ENCODE measurements at places on chromosomes 12 and 14. TPM values are rescaled to one million over a fixed set of nuclear protein-coding genes. Genes with fewer than 3 reads are reported as not detected.

GRCh38 chr12:2453761-2454090 lies 341.0 kb upstream of the FKBP4 start:
- no peak overlapping the region for H3K4me3 ChIP-seq
- no peak for DNase-seq
- H3K36me3 ChIP-seq: no peaks in the 10 kb centered on the region
- H3K4me1 ChIP-seq: no peaks in the 10 kb centered on the region

TC2N gene
- total RNA-seq: 9.5 TPM

DNA sequence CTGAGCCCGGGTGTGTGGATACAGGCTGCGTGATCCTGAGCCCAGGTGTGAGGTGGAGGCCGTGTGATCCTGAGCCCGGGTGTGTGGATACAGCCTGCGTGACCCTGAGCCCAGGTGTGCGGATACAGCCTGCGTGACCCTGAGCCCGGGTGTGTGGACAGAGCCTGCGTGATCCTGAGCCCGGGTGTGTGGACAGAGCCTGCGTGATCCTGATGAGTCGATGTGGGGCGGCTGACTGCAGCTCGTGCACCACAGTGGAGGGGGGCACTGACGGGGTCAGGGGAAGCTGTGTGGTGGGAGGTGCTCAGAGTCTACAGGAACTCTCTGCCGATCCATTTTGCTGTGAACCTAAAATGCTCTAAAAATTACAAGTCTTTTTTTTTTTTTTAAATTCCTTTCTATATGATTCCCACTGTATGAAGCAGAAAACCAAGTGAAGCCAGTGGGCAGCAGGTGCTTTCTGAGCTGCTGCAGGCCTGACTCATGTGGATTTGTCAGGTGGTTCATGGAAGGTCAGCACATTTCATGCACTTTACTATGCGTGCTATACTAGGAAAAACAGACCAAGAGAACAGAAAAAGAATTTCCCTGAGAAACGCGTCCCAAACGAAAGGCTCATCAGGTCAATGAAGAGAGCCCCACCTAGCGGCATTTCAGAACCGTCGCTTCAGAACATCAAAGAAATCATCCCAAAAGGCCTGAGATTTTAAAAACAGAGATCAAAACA lies 19.3 kb downstream of the BRF1 start:
- H3K4me1 ChIP-seq: no peaks in the 10 kb centered on the region
- H3K36me3 ChIP-seq: peaks cover 3% of the 10 kb centered on the region
- no peaks in the 10 kb centered on the region for H3K27me3 ChIP-seq
- DNase-seq: peak; percentile 52

DNA sequence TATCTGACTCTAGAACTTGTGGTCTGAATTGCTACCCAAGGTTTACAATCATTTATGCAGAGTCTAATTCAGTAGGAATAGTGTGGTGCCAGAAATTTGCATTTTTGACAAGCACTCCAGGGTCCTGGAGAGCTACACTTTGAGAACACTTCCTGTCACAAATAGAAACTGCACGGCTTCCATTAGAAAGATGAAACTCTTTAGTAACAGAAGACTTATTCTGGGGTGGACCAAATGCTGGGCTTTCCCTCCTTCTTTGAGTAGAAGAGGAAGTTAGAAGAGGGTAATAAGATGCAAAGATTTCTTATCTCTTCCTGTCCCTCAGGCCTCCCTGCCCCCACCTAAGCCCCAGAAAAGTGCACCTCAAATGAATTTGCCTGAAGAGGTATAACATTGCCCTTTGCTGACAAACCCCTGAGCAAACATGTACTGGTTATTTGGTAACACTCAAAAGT lies 28.4 kb downstream of the DGLUCY start:
- peaks cover 20% of the 10 kb centered on the region for H3K4me1 ChIP-seq
- H3K36me3 ChIP-seq: peaks cover 22% of the 10 kb centered on the region
- H3K4me3 ChIP-seq: no peak overlapping the region
- no peak for DNase-seq
- no peak overlapping the region for H3K27ac ChIP-seq
- no peaks in the 10 kb centered on the region for H3K27me3 ChIP-seq

ABCC9 gene
- total RNA-seq: 0.11 TPM

CLEC9A gene
- total RNA-seq: not detected

DNA sequence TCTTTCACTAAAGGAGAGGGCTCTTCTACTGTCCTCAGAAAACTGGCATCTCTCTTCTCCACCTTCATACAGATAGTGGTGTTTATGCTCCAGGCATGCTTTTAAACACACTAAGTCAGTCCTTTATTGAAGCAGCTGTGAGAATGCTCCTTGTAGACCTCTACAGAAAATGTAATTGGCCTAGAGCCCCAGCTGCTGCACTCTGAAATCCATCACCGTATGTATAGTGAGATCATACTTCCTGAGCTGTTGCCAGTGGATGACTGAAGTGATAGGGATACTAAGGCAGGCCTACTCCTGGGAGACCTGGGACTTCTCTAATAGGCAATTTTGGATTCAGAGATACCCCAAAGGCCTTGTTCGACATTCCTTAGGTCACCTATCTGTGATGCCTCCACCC lies 535.4 kb downstream of the RPS29 start:
- no peaks in the 10 kb centered on the region for H3K27me3 ChIP-seq
- DNase-seq: no peak
- H3K36me3 ChIP-seq: no peaks in the 10 kb centered on the region
- no peak overlapping the region for H3K4me3 ChIP-seq

SLC6A13 gene
- 0.33 TPM for total RNA-seq

DNA sequence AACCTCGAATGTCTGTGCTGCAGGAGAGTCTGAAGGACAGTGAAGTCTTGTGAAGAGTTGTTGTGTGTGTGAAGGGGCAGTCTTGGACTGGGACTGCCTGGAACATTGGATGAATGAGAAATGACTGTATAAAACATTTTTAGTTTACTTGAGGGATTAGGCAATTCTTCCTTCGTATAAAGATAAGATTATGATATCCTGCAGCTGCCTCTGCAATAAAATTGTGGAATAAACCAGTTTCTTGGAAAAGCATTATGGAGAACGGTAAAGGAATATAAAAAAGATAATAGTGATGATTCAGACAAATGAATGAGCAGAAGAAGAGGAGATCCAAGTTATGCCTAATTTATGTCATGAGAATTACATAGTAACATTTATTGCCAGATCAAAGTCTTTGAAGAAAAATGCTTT lies 30.9 kb upstream of the LUM start:
- no peak overlapping the region for H3K27ac ChIP-seq
- no peak for DNase-seq
- no peaks in the 10 kb centered on the region for H3K36me3 ChIP-seq
- H3K4me1 ChIP-seq: no peaks in the 10 kb centered on the region
- H3K27me3 ChIP-seq: no peaks in the 10 kb centered on the region

DNA sequence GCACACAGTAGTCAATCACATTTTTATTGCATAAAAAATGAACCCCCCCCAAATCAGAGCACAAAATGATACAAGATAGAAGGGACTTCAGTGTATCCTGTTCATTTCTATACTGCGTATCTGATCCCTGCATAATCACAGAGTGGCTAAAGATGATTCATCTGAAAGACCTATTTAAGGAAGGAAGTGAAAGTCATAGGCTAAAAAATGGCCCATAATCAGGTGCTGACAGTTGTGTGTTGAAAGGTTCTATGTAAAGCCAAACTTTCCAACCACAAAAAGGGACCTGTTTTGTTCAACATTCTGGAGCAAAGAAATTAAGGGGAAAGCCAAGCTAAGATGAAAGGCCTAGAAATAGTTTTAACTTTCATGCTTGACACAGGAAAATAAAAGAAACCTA lies 147.8 kb upstream of the ATP2B1 start:
- H3K36me3 ChIP-seq: no peaks in the 10 kb centered on the region
- H3K27me3 ChIP-seq: no peaks in the 10 kb centered on the region
- no peak overlapping the region for H3K27ac ChIP-seq
- peak; percentile 19 for DNase-seq
- H3K4me3 ChIP-seq: no peak overlapping the region

DNA sequence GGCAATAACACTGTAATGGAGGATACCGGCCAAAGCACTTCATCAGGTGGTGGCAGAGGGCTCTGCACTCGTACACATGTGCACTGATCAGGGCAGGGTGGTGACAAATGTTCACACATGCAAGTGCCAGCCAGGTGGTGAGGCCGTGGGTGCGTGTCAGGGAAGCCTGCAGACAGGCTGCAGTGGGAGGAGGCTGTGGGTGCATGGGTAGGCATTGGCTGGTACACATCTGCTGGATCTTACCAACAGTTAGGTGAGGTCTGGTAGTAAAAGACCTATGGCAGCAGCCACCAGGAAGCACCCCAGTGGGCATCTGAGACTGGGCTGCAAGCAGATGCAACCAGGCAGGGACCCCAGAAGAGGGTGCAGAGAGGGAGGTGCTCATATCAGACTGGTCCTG lies 65.3 kb downstream of the PDE6H start:
- H3K4me3 ChIP-seq: no peak overlapping the region
- DNase-seq: no peak
- no peaks in the 10 kb centered on the region for H3K36me3 ChIP-seq
- no peak overlapping the region for H3K27ac ChIP-seq

- peaks cover 7% of the 10 kb centered on the region for H3K4me1 ChIP-seq
- no peak overlapping the region for H3K27ac ChIP-seq
- H3K27me3 ChIP-seq: no peaks in the 10 kb centered on the region
- no peak overlapping the region for H3K4me3 ChIP-seq
- H3K36me3 ChIP-seq: no peaks in the 10 kb centered on the region
- DNase-seq: no peak
Measured at GRCh38 chr12:7161811-7162210, 27.7 kb upstream of the PEX5 start.

Data from K562 (cell line).